ENCODE measurements at places on chromosomes 1 and 21.

DNA sequence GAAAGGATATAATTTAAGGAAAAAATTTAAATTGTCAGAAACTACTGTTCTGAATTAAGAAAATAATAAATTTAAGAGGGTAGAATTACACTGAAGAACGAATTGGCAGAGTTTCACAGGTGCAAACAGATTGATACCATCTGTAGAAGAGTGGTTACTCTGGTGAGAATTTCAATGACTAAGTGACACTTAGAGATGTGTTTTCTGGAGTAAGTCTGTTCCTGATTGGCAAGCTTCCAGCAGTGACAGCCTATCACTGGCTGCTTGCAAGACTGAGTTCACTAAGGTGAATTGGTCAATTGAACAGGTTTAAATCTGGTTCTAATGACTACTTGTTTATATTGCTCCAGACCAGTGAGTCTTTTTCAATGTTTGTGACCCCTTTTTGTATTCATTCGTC, 838.2 kb upstream of the RGS18 start:
- no peak for DNase-seq

GRCh38 chr1:246860401-246860800, 71.3 kb downstream of the AHCTF1 start:
- DNase-seq = no peak

DNA sequence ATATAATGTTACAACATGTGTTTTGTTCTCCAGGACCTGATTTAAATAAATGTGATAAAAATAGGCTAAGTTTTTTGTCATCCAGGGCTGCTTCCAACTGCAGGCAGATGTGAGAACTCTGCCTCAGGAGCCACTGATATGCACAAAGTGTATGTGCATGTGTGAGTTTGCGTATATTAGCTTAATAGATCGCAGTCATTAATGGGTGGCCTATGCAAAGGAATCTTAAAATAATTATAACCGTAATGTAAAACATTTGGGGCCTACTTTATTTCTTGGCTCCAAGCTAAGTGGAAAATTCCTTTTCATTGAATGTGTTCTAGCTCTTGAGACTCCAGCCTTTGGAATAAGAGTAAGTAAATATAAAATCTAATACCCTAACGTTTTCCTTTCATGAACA, 16.8 kb downstream of the DHX9 start:
- DNase-seq = no peak

GRCh38 chr1:215083383-215083961, 935 bp downstream of the KCNK2 start:
- peak; percentile 9 for DNase-seq

- DNase-seq = no peak
Measured at GRCh38 chr1:243638186-243638585, 211.9 kb downstream of the AKT3 start.

DNA sequence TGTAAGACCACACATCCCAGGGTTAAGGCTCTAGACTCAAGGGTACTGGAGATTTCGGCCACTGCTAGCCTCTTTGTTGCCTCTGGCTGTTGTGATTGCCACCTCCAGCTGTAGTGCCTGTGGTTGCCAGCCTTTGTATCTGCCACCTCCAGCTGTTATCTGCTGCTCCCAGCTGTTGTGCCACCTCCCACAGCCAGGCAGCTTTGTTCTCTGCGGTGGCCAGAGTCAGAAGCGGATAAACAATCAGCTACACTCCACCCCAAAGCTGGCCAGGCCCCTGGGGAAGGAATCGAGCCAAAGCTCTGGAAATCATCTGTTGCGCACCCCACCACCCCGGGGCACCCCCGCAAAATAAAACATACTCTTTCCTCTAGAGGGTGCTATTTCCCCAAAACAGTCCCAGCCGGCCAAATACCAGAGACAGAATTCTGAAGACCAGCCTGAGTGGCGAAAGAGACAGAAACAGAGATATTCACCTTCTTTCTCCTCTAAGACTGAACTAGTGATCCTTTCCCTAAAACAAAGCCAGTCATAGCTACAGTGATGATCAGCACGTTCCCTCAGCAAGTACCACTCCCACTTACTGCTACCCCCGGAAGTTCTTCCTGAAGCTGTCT, 14.8 kb upstream of the PIGM start:
- DNase-seq = peak; percentile 43

DNA sequence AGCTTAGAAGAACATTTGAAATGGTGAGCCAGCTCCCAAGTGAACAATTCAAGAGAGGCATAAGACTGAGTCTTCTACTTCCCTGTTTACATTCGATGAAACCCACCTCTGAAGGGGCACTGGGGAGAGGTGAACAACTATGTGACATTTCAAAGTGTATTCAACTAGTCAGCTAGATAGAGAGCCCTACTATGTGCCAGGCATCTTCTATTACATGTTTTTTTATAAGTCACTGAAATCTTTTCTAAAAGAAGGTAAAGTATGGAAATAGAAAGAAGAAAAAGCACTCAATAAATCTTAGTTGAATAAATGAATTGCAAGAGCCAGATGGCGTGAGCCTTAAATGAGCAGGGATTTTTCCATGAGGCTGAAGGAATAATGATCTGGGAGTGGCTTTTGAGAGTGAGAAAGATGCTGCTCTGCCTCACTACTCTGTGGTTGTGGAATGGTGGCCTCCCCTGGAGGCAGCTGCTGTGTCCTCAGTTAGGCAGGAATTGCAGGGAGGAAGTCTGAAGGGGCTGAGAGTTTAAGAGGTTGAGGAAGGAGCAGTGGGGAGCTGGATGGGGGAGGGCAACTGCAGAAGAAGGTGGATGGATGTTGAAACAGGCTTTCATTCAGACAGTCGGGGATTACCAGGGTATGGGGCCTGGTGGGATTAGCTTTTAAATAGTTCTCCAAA, 10.4 kb upstream of the PTPRF start:
- DNase-seq = no peak

DNA sequence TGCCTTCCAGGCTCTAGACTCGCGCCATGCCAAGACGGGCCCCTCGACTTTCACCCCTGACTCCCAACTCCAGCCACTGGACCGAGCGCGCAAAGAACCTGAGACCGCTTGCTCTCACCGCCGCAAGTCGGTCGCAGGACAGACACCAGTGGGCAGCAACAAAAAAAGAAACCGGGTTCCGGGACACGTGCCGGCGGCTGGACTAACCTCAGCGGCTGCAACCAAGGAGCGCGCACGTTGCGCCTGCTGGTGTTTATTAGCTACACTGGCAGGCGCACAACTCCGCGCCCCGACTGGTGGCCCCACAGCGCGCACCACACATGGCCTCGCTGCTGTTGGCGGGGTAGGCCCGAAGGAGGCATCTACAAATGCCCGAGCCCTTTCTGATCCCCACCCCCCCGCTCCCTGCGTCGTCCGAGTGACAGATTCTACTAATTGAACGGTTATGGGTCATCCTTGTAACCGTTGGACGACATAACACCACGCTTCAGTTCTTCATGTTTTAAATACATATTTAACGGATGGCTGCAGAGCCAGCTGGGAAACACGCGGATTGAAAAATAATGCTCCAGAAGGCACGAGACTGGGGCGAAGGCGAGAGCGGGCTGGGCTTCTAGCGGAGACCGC, 2.0 kb upstream of the OLIG2 start:
- peak; percentile 37 for DNase-seq

DNA sequence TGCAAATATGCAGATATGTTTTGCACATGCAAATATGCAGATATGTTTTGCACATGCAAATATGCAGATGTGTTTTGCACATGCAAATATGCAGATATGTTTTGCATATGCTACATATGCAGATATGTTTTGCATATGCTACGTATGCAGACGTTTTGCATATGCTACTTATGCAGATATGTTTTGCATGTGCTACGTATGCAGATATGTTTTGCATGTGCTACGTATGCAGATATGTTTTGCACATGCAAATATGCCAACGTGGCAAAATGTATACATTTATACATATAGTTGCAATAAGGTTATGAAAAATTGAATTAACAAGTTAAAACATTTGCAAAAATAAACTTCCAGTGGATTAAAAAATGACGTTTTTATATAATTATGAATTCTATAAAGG, 30.8 kb upstream of the TP53BP2 start:
- DNase-seq = no peak

- DNase-seq = peak; percentile 11
Measured at GRCh38 chr1:202952818-202953217, 5.3 kb downstream of the ADIPOR1 start.

DNA sequence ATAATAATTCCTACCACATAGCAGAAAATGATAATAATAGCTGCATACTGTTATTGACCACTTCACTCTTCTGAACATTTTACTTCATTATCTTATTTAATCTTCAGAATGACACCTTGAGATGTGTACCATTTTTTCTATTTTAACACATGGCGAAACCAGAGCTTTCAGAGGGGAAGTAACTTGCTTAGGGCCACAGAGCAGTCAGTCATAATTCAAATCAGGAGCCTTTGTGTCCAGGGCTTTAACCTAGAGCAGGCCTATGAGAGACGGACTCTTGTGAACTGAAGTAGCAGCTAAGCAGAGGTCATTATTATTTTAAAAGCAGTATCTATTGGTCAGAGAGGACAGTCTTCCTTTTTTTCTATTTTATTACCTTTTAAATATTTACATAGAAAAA, 114.0 kb downstream of the ROR1 start:
- no peak for DNase-seq

- no peak for DNase-seq
Measured at GRCh38 chr1:157272264-157272663, 134.1 kb upstream of the ETV3 start.

DNA sequence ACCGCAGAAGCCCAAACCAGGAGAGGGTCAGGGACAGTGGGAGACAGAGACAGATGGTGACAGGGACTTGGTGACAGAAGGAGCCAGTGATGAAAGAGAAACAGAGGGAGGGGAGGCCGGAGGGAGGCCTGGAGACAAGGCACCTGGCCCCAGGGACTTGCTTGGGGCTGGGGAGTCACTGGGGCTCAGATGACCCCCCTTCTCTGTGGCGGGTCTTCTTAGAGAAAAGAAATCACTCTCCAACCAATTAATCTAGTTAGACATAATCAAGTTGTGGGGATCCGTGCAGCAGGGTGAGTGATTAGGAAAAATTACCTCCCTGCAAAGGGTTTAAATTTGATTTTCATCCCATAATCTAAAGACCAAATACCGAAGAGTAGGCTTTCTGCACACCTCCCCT, 519.8 kb downstream of the PTPRU start:
- DNase-seq = no peak
